ENCODE measurements at places on chromosomes 4 and X.

DNA sequence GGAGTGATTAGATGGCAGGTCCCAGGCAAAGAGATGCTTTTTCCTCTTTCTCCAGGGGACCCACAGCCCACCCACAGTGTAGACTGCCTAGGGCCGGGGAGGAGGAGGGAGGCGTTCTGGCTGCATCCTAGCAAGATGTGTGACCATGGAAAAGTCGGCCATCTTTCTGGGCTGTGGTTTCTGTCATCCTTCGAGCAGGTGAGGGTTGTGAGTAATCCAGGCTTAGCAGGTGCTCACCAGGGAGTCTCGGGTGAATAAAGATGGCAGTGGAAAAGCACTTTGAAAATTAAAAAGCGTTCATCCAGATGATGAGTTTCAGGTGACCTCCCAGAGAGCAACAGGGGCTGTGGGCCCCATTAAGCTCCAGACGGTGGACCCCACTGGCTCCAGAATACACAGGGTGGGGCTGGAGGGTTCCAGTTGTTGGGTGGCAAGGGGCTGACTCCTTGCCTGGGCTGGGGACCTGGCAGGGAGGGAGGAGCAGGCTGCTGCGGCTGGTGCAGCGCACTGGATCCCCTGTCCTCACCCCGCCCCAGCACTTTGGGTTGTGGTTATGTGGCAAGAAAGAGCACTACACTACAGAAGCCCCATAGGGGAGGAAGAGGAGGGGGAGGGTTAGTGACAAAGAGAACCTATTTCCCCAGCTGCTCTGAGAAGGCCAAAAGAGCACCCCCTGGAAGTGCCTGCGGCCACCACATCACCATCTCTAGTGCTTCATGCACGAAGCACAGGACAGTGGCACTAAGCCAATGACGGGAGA is 23.7 kb downstream of the ELF4 start:
- DNase-seq = no peak

DNA sequence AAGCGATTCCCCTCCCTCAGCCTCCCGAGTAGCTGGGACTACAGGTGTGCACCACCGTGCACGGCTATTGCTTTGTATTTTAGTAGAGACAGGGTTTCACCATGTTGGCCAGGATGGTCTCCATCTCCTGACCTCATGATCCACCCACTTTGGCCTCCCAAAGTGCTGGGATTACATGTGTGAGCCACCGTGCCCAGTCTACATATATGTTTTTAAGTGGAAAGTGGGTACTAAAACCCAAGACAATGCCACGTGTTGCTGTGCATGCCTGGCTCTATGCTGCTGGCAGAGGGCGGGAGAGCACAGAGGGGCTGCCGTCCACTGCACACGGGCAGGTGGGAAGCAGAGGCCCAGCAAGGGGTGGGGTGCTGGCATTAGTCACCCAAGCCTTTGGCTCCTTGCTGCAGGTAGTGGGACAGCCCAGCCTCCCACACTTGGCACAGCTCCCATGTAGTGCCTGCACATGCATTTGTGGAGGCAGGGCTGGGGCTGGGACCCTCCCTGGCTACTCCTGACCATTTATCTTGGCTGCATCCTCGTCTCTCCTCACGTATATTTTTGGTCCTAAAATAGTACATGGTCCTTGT is 3.5 kb downstream of the EMD start:
- no peak for DNase-seq

- no peak for DNase-seq
Observed at GRCh38 chr4:38490753-38491446, 173.1 kb upstream of the KLF3 start.

DNA sequence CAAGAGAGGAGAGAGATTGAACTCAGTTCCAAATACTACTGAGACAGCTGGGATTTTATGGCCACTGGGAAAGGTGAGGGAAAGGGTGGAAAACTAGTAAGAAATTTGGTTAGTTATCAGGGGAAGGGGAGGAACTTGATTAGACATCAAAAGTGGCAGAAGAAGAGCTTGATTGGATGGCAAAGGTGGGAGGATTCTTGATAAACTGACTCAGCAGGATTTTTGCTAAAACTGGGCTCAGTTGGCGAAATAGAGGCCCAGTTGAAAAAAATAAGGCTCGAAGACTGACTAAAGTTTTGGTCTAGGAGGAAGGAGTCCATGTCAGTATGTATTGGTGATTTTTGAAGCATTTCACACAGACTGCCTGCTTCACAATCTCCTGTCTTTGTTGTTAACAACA is 10.0 kb downstream of the BEX3 start:
- DNase-seq = no peak

DNA sequence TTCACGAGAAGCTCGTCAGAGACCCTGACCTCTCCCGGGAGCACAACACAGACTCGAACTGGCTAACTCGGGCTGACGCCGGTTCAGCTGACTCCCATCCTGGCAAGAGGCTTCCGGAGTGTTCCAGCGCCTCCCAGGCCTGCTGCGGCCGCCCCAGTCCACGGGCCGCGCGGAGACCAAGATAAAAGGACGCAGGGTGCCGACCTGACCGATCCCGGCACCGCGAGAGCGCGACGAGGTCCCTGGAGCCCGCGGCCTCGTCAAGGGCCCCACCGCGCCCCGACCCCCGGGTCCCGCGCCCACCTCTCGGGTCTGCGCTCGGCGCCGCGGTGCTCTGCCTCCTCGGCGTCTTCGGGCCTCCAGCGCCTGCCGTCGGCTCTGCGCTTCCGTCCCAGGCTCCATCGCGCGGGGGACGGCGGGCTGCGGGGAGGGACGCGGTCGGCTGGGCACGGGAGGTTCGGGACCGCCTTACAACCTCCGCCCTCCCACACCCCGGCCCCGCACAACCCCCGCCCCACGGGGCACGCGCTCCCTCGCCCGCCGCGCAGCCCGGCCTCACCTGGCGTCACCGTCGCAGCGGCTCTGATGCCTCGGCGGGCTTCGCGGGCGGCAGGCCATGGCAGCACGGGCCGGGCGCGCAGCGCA is 426 bp downstream of the SLBP start:
- peak; percentile 29 for DNase-seq

DNA sequence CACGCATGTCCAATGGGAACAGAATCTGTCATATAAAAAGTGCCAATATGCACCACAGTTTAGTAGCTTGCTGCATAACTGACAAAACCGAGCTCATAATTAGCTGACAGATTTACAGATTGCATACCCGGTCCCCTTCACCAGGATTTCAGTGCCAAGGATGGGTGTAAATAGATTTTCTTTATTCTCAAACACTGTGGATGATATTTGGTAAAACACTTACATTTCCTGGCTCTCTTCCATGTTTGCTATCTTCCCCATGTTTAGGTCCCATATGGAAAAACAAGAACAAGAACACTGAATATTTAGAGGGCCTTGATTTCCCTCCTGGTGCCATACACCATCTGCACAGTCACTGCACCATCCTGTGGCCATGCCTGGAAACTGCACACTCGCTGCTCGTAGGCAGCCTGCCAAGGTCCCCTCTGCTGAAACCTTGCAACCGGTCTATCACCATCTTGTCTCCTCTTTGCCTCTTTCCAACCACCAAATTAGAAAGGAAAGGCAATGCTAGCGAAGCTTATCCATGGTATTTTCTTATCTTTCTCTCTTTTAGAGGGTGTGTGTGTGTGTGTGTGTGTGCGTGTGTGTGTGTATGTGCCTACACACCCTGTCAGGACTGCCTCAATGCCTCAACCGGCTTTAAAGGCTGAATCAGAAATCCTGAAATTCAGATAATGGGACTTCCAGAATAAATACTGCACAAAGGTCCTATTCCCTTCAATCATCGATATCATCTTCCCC is 124.2 kb upstream of the MBNL3 start:
- no peak for DNase-seq

- DNase-seq = peak; percentile 18
Observed at GRCh38 chrX:68511255-68511654, 12.4 kb downstream of the YIPF6 start.

- no peak for DNase-seq
Observed at GRCh38 chrX:49675075-49675719, 20.6 kb downstream of the PAGE1 start.

- DNase-seq = no peak
Observed at GRCh38 chr4:159429693-159430035, 326.8 kb downstream of the RAPGEF2 start.

GRCh38 chr4:146340798-146341197 is 126.5 kb downstream of the REELD1 start:
- peak; percentile 39 for DNase-seq

DNA sequence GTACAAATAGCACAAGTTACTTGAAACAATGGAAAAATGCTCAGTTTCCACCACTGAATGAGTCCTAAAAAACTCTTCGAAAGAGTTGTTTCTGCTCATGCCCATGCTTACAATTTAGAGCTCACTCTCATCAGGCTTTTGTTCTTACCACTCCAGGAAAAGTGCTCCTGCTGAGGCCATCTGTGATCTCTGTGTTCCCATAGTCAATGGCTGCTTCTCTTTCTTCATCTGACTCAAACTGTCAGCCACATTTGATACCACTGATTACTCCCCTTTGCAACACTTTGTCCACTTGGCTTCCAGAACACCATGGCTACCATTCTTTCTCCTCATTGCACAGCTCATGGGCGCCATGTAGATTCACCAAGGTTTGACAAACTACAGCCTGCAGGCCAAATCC is 80.0 kb upstream of the SLC34A2 start:
- no peak for DNase-seq

GRCh38 chrX:123830309-123830708 is 29.5 kb upstream of the XIAP start:
- DNase-seq = no peak

GRCh38 chr4:38674258-38675144 is 10.5 kb downstream of the KLF3 start:
- DNase-seq = no peak

- peak; percentile 44 for DNase-seq
Observed at GRCh38 chr4:7073526-7074390, 5.9 kb upstream of the GRPEL1 start.

DNA sequence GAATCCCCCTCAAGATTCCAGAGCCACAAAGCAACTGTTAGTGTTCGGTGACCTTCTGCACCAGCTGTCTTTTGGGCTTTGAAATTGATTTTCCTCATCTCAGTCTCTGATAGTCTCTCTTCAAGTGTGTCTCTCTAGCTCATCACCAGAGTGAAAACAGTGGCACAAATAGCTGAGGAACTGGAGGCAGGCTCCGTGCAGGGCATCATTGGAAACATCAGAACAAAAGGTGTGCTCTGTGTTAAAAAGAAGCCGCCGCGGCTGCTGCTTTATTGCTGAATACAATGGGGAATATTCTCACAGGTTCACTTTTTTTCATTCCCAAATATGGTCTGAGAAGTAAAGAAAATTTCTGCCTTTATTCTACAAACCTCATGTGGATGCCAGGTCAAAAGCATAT is 297.5 kb downstream of the DCTD start:
- DNase-seq = no peak

DNA sequence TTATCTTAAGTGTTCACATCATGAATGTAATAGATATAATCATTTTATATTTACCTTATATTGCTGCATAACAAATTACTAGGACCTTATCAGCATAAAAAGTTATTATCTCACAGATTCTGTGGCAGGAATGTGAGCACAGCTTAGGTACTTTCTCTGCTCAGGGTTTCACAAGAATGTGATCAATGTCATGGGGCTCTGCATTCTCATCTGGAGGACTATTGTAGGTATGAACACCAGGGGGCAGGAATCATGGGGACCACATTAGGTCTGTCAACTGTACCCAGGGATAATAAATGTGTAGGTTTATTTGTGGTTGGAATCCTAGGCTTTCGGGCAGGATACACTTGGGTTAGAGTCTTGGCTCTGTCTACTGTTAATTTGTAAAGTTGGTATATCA is 519.2 kb downstream of the ARAP2 start:
- no peak for DNase-seq

DNA sequence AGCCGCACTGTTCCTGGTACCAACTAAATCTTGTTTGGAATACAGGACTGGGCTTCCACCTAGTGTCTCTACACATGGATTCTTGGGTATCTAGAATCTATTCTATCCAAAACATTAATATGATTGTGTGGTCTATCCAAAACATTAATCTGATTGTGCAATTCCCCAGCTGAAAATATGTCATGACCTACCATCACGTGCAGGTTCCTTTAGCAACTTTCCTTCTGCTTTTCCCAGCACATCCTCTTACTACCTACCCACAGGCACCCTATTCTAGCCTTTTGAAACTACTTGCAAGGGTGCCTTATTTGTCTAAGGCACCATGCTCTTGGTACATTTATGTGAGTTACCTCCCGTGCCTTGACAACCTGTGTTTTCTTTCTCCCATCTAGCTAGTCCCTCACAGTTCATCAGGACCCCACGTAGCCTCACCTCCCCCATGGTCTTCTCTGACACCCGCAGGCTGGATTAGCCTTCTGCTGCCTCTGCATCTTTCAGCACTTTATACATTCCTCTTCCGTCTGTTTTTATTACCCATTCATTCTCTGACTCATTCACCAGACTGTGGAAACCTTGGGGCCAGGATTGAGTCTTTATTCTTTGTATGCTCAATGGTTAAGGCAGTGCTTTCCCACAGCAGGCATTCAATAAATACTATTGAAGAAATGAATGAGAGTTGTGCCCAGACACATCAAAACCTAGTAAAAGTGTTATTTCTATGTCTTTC is 88.8 kb upstream of the FAM9B start:
- peak; percentile 59 for DNase-seq

DNA sequence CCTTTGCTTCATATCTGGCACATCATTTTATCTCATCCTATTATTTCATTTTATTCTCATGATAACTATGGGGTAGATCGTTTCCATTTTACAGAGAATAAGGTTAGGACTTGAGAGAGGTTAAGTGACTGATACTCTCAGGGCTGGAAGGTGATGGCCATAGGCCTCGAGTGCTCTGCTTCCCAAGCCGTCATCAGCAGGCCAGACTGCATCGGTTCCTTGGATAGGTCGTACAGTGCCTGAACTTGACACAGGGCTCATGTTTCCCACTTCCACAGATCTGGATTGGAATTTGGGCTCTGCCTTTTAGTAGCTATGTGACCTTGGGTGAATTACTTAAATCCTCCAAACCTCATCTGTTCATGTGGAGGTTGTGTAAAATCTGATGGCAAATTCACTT is 81.4 kb downstream of the TMEM131L start:
- DNase-seq = no peak

- peak; percentile 85 for DNase-seq
Observed at GRCh38 chr4:139556071-139556723, at the start of gene SETD7. Gene SETD7 (minus strand): TSS chr4:139556219. CDS start chr4:139556137, 82 bp downstream.

GRCh38 chr4:154551872-154552686 is 1.9 kb upstream of the PLRG1 start:
- DNase-seq = peak; percentile 79

- DNase-seq = no peak
Observed at GRCh38 chrX:110248578-110248977, 69.3 kb downstream of the AMMECR1 start.

DNA sequence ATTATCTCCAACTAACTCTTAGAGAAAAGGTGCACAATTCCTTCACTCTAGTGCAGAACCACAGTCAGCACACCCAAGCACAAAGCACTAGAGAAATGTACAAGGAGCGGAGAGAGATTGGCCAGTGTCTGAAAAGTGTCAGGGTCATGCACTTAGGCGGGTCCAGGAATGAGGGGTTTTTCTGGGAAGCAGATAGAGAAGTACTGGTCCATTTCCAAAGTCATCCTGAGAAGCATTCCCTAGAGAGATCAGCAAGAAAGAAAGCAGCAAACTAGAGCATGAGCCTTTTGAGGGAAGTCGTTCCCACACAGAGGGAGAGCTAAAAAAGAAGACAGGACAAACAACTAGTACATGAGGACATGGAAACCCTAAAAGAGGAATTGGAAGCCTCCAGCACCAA is 168.1 kb upstream of the MAP3K15 start:
- DNase-seq = no peak
